GM23248 (cell line): ENCODE measurements at places on chromosomes 2 and 18.

- DNase-seq = no peak
Observed at GRCh38 chr2:230226051-230226551, 565 bp downstream of the SP140 start.

- peak; percentile 39 for DNase-seq
Observed at GRCh38 chr2:113010088-113010487, 4.8 kb downstream of the IL36A start.

DNA sequence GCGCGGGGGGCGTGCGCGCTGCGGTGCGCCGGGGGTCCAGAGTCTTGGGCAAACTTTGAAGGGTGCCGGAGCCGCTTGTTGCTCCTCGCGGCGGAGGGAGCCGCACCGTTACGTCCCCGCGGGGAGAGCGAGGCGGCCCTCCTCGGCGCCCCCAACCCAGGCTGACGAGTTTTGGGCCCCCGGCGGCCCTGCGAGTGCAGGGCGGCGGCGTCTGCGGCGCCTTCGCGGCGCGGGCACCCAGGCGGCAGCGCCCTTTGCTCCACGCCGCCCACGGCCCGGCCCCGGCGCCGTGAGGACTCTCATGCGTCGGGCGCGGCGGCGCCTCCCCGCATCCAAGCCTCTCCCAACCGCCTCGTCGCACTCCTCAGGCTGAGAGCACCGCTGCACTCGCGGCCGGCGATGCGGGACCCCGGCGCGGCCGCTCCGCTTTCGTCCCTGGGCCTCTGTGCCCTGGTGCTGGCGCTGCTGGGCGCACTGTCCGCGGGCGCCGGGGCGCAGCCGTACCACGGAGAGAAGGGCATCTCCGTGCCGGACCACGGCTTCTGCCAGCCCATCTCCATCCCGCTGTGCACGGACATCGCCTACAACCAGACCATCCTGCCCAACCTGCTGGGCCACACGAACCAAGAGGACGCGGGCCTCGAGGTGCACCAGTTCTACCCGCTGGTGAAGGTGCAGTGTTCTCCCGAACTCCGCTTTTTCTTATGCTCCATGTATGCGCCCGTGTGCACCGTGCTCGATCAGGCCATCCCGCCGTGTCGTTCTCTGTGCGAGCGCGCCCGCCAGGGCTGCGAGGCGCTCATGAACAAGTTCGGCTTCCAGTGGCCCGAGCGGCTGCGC, 814 bp downstream of the FZD7 start:
- DNase-seq = peak; percentile 83

DNA sequence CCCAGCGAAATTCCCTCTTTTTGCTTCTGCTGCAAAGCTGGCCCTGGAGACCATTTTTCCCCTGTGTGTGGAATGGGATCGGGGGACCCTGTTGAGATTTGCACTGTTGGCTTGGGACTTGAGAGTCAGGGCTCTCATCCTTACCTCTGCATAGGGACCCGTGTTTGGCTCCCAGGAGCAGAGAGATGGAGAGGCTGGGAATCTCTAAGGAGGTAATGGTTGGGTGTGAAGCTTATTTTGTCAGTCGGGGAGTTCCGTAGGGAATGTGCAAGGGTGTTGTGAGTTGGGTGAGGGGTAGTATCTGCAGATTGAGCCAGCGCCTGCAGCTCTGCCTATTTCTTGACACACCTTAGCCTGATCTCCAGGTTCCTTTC, 4.5 kb downstream of the GATA6 start:
- no peak for DNase-seq

DNA sequence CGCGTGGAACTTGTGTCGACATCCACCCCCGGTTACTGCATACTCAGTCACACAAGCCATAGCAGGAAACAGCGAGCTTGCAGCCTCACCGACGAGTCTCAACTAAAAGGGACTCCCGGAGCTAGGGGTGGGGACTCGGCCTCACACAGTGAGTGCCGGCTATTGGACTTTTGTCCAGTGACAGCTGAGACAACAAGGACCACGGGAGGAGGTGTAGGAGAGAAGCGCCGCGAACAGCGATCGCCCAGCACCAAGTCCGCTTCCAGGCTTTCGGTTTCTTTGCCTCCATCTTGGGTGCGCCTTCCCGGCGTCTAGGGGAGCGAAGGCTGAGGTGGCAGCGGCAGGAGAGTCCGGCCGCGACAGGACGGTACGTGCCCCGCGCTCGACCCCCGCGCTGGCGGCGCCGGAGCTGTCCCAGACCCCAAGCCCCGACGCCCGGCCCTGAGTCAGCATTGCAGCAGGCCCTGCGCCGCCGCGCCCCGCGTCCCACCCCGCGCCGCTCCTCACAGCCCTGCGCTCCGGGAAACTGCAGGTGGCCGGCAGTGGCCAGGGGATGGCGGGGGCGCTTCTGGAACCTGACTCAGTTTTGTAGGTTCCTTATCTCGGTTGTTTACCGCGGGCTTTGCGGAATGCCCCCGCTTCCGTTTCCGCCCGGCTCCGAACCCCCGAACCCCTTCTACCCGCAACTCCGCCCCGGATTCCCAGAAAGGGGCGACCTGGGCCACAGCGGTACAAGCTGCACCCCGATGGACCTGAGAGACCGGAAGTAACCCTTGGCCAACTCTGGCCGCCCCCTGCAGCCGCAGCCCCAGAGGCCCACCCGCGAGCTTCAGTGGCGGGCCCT, at the start of gene CFLAR:
Gene CFLAR (plus strand): TSS at position 50 of the 844 bp plus-strand sequence. CDS start 13,702 bp downstream, outside the sequence.
- DNase-seq = peak; percentile 87

- DNase-seq = no peak
Observed at GRCh38 chr2:44051593-44052347, 56.0 kb upstream of the LRPPRC start.

DNA sequence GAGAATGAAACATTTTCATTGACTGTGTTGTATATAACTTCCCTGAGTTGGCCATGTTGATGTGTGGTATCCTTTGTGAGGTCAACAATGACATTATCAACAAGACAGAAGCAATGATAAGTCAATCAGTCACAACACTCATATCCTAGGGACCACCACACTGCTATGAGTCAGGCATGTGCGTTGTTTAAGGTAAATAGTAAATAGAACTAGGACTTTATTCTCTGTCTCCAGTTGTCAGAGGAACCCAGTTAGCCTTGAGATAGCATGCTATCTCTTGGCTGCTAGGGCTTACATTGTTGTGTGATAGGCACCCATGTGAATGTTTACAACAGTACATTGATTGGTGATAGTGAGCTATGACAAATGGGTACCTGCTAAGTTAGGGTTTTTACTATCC, 37.3 kb downstream of the GPD2 start:
- DNase-seq = no peak

DNA sequence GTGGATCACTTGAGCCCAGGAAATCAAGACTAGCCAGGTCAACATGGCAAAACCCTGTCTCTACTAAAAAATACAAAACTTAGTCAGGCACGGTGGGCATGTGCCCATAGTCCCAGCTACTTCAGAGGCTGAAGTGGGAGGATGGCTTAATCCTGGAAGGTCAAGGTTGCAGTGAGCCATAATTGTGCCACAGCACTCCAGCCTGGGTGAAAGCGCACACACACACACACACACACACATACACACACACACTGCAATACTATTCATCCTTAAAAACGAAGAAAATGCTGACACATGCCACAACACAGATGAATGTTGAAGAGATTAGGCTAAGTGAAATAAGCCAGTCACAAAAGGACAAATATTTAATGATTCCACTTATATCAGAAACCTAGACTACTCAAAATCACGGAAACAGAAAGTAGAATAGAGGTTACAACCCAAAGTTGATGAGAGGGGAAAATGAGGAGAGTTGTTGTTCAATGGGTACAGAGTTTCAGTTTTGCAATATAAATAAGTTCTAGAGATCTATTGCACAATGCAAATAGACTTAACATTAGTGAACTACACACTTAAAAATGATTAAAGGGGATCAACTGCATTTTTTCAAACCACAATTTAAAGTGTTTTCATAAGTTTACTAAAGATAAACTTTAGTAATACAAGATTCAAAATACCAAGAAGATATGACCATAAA, 114.5 kb downstream of the USP34 start:
- peak; percentile 32 for DNase-seq

- DNase-seq = no peak
Observed at GRCh38 chr2:100812573-100812972, 7.4 kb upstream of the NPAS2 start.

DNA sequence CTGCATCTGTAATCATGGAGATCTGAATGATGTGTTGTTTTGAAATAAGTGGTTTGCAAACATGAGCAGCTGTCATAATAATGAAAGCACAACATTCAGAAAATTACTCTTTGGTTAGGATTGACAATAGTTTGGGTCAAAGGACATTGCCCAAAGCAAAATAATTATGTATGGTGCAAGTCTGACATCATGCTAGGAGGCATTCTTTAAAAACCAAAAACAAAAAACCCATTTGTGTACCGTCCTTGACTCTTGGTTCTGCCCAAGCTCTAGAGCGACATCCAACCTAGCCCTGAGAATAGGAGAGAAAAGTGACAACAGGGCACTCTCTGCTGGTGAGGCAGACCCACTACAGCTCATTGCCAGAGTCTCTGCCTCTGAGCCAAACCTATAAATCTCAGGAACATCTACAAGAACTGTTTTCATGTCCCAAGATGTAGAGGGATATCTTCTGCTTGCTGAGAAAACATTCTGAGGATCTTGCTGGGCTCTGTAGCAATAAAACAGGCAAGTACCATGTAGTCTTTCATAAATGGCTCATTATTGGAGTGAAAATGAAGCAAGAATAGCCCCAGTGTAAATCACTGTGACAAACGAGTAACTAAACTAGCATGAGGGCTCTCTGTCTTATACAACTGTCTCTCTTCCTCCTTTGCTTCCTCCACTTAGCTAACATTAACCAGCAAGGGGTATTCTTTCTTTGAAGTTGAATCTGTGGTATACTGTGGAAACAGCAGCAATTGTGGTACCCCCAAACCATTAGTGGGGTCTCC, 266.8 kb upstream of the CXCR4 start:
- peak; percentile 33 for DNase-seq

- no peak for DNase-seq
Observed at GRCh38 chr2:218878486-218878885, 2.2 kb upstream of the WNT10A start.

- peak; percentile 86 for DNase-seq
Observed at GRCh38 chr2:150732064-150732463, 244.6 kb upstream of the RND3 start.

DNA sequence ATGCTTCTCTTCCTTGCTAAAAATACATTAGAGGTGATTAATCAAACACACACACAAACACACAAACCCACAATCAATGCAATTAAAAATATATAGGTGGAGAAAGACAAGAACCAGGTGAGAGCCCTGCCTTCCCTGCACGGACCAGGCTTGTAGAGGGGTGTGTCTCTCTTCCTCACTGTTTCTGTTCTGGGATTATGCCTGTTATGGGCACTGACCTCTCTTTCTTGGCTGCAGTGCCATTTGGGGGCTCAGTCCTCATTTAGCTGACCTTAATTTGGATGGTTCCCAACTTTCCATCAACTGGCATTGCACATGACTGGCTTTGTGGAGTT, 89.8 kb downstream of the SH3RF3 start:
- no peak for DNase-seq

DNA sequence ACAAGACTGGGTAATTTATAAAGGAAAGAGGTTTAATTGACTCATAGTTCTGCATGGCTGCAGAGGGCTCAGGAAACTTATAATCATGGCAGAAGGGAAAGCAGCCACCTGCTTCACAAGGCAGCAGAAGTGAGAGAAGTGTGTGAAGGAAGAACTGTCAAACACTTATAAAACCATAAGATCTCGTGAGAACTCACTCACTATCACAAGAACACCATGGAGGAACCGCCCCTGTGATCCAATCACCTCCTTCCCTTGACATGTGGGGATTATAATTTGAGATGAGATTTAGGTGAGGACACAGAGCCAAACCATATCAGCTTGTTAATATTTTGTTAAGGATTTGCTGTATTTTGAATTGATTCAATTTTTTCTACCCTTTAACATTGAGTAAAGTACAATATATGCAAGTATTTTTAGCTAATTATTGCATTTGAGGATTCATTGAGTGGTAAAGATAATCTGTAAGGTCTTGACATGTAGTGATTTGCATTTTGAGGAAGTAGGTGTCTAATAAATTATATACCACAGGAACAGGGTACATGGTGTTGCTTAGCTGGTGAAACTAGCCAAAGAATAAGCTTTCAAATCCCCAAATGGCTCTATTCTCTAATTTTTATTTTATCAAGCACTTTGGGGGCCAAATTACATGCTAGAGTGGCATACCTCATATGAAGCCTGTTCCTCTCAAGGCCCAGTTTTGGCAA, 3.9 kb upstream of the C2orf69 start:
- no peak for DNase-seq

DNA sequence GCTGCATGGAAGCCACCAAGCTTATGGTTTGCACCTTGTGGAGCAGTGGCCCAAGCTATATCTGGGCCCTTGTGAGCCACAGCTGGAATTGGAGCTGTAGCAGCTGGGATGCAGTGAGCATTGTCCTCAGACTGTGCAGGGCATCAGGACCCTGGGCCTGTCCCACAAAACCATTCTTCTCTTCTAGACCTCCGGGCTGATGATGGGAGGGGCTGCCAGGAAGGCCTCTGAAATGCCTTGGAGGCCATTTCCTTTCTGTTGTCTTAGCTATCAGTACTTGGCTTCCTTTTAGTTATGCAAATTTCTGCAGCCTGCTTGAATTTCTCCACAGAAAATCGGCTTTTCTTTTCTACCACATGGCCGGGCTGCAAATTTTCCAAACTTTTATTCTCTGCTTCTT, 46.4 kb upstream of the CSRNP3 start:
- no peak for DNase-seq

DNA sequence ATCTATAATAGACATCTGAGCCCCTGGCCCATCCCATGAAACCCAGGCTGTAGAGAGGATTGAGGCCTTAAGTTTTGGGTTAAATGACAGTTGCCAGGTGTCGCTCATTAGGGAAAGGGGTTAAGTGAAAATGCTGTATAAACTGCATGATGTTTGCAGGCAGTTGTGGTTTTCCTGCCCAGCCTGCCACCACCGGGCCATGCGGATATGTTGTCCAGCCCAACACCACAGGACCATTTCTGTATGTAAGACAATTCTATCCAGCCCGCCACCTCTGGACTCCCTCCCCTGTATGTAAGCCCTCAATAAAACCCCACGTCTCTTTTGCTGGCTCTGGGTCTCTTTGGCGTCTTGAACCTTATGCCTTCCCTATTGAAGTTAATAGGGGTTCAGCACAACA, 110.7 kb downstream of the XRCC5 start:
- DNase-seq = no peak

GRCh38 chr18:62979900-62980299, 264.6 kb downstream of the PHLPP1 start:
- no peak for DNase-seq

GRCh38 chr2:159176555-159176954, 109.9 kb downstream of the WDSUB1 start:
- DNase-seq = no peak

- DNase-seq = no peak
Observed at GRCh38 chr2:240789501-240790369, 30.3 kb downstream of the KIF1A start.

GRCh38 chr2:180050246-180050645, 43.1 kb upstream of the CWC22 start:
- DNase-seq = peak; percentile 46

GRCh38 chr2:161049559-161049958, 110.7 kb upstream of the TANK start:
- DNase-seq = no peak
